Liver (tissue), 10 donors: ENCODE measurements at places on chromosomes 2 and 18.

GRCh38 chr2:71934595-71935261 lies 212.9 kb downstream of the CYP26B1 start:
- no peak for DNase-seq

DNA sequence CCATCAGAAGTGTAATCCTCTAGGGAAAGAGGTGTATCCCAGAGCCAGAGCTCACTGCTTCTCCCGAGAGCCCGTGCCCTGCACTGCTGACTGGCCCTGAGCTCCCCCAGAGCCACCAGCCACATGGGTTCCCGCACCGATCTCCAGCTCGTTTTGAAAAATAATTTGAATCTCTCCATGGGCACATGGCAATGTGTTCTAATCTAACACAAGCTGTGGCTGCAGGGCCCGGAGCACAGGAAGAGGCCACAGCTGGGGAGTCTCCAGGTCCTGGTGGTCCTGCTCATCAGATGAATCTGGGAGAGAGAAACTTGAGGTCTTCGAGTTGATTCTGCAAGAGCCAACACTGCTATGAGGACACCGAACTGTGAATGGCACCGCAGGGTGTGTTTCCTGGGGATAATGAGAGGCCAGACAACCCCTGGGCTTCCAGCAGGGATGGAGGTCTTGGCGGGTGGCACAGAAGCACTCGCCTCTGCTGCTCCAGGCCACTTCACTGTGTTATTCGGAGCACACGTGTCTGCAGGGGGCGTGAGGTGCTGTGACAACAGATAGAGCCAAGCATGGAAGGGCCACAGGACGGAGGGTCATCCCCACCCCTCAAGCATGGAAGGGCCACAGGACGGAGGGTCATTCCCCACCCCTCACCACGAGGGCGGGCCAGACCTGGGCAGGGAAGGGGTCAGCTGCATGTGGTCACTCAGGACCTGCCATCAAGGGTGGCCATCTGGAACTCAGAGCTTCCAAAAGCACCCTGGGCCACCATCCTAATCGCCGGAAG lies 196.8 kb downstream of the NDUFA10 start:
- DNase-seq: peak; percentile 27

DNA sequence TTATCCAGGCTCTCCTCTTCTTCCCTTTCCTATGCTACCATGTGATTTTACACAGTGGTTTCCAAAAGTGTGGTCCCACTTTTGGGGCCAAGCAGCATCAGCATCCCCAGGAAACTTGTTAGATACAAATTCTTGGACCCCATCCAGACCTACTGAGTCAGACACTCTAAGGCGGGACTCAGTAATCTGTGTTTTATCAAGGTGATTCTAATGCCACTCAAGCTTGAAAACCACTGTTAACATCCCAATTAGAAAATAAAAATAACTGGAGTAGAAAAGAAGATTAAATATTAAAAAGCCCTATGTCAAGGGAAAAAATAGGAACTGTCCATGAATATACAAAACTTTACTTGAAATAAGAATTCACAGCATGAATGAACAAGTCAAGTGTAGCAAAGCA lies 10.8 kb downstream of the DSG2 start:
- no peak for DNase-seq

- DNase-seq: no peak
These were observed 70.5 kb downstream of the CACNB4 start for GRCh38 chr2:152028182-152028862.
